ENCODE measurements at places on chromosomes 12 and 14. TPM values are rescaled to one million over a fixed set of nuclear protein-coding genes. Genes with fewer than 3 reads are reported as not detected.

Gene GLT8D2
- 94.5 TPM for polyA plus RNA-seq

DNA sequence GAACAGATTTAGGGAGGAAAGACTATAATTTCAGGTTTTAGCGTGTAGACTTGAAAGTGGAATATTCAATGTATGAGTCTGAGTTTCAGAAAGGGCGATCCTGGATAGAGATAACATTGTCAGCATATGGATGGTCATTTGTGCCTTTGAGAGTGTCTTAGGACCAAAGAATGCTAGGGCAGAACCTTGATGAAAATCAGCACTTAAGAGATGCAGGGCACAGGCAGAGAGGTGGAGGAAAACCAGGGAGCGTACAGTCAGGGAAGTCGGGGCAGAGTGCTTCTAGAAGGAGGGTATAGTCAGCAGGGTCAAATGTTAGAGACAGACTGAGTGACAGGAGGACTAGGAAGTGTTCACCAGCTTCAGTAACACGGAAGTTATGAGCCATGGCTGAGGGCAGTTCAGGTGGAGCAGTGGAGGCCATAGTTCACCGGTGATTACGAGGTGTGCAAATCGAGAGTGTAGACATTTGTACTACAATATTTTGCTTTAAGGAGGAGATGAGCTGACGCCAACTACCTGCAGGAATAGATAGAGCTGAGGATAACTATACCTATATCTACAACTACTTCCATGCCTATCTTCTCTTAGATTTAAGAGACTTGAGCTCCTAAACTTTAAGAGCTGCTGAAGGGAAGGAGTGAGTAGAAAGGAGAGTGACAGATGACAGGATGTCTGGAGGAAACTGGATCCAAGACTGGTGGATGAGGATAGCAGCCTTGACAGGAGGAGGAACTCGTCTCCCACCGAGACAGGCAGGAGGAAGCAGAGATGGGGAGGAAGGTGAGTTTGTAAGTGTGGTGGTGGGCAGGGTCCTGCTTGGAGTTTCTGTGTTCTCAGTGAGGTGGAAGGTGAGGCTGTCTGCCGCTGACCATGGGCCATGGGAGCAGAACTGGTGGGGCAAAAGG lies 6.5 kb downstream of the CBLN3 start:
- H3K27ac ChIP-seq: no peak overlapping the region
- no peaks in the 10 kb centered on the region for H3K36me3 ChIP-seq
- H3K4me3 ChIP-seq: no peak overlapping the region
- H3K27me3 ChIP-seq: no peaks in the 10 kb centered on the region
- H3K4me1 ChIP-seq: peaks cover 19% of the 10 kb centered on the region
- DNase-seq: no peak

- no peak for DNase-seq
- no peak overlapping the region for H3K27ac ChIP-seq
- no peaks in the 10 kb centered on the region for H3K36me3 ChIP-seq
- no peaks in the 10 kb centered on the region for H3K4me1 ChIP-seq
- H3K27me3 ChIP-seq: no peaks in the 10 kb centered on the region
Measured at GRCh38 chr12:49635656-49636055, 12.3 kb downstream of the PRPF40B start.

DNA sequence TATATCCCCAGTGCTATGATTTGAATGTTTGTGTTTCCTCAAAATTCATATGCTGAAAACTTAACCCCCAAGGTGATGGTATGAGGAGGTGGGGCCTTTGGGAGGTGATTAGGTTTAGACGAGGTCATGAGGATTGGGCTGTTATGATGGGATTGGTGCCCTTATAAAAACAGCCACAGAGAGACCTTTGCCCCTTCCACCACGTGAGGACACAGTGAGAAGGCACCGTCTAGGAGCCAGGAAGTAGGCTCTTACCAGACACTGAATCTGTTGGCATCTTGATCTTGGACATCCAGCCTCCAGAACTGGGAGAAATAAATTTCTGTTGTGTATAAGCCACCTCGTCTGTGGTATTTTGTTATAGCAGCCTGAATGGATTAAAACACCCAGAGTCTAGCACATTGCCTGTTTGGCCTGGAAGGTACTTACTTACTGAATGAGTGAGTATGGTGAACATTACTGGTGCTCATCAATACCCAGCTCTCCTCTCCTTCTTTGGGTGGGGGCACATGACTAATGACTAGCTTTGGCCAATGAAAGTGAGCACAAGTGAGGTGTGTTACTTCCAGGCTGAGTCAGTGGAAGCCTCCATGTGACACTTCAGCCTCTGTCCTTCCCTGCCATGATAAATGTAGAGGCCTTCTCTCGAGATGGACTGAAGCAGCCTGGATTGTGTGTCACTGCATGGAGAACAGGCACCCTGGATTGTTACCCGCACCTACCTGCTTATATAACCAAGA lies 72.4 kb upstream of the CHST11 start:
- no peaks in the 10 kb centered on the region for H3K27me3 ChIP-seq
- no peak for DNase-seq
- no peaks in the 10 kb centered on the region for H3K36me3 ChIP-seq
- H3K4me1 ChIP-seq: no peaks in the 10 kb centered on the region
- H3K27ac ChIP-seq: no peak overlapping the region
- H3K4me3 ChIP-seq: no peak overlapping the region

- H3K27ac ChIP-seq: no peak overlapping the region
- no peak for DNase-seq
Measured at GRCh38 chr12:20625531-20625930, 69.6 kb upstream of the SLCO1C1 start.

DNA sequence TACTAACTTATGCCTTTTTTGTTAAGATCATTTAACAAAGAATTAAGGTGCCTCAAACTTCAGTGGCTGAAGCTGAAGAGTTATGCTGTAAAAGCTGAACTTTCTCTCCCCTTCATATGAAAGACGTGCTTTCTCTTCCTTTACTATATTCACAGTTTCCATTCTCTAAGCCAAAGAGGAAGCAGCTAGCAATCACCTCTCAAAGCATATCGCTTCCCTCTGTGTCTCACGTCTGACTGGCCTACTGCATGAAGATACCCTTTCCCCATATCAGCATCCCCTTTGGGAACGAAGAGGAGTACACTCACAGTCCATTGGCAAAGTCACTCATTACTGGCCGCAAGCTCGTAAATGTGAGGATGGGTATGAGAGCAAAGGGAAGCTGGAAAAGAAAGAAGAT lies 34.9 kb downstream of the SLC11A2 start:
- no peak for DNase-seq
- peaks cover 13% of the 10 kb centered on the region for H3K36me3 ChIP-seq
- no peaks in the 10 kb centered on the region for H3K27me3 ChIP-seq

- no peak overlapping the region for H3K27ac ChIP-seq
- no peaks in the 10 kb centered on the region for H3K36me3 ChIP-seq
- no peaks in the 10 kb centered on the region for H3K4me1 ChIP-seq
Measured at GRCh38 chr12:108021141-108021540, 107.9 kb upstream of the WSCD2 start.

- H3K27ac ChIP-seq: no peak overlapping the region
- H3K36me3 ChIP-seq: peaks cover 87% of the 10 kb centered on the region
- H3K4me1 ChIP-seq: no peaks in the 10 kb centered on the region
- no peaks in the 10 kb centered on the region for H3K27me3 ChIP-seq
- DNase-seq: no peak
Measured at GRCh38 chr12:7923241-7924236, 12.4 kb downstream of the SLC2A3 start.

DNA sequence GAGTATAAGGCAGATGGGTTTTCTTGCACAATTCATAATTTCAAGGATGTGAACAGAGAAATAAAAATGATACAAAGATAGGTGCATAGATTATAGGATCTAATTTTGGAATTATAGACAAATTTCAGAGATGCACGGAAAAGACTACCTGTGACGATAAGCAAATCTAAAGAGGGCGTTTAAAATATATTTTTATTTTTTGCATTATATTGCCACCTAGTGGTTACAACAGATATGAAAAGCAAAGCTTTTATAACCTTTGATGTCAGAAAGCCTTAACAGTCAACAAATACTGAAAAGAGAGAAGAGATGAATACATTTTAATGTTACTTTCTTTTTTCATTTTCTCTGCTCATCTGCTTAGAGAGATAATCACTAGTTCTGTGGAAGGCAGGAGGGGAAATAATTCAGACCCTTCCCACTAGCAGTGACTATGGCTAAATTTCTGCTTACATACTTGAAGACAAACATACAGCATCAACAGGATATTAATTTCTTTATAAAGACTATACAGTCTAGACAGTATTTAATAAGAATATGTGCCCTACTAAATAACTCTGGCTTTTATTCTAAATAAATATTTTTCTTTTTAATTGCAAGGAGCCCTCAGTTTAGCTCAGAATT lies 46.3 kb downstream of the NTS start:
- H3K4me3 ChIP-seq: no peak overlapping the region
- H3K27ac ChIP-seq: no peak overlapping the region
- no peaks in the 10 kb centered on the region for H3K4me1 ChIP-seq
- no peaks in the 10 kb centered on the region for H3K36me3 ChIP-seq
- no peaks in the 10 kb centered on the region for H3K27me3 ChIP-seq
